ENCODE measurements at places on chromosomes 3 and 15.
A peak's percentile ranks its signal among the peaks of the same experiment; 100 is the strongest.

DNA sequence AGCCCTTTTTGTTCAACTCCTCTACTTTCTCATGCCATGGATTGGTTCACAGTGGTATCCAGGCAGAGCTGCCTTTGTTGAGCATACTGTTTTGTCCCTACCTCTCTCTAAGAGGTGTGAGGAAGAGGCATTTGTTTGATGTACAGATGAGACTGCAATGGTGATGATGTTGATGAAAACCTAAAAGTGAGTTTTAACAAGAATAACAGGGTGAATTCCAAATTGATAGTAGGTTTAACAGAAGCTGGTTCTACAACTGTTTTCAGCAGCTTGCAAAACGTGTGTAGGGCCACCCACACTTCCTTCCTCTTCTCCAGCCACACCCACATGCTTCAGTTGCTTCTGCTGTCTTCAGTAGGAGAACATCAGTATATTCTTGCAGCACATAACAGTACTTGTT lies 10.2 kb downstream of the SNRK start:
- DNase-seq, result peak; percentile 74

DNA sequence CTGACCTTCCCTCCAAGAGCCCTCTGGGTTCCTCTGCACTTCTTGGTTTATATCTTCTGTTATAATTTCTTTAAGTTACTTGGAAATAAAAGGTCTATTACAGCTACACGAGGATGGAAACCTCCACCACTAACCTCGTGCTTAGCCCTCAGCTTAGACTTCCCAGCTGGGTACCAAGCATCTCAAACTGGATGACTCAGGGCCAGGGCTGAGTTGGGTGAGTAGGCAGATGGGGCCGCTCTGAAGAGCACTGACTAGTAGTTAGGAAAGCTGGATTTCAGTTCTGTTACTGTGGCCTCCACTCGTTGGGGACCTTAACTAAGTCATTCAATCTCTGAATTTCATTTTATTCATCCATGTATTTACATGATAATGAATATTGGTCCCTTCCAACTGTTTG lies 1036.6 kb downstream of the IGSF11 start:
- DNase-seq, result no peak

DNA sequence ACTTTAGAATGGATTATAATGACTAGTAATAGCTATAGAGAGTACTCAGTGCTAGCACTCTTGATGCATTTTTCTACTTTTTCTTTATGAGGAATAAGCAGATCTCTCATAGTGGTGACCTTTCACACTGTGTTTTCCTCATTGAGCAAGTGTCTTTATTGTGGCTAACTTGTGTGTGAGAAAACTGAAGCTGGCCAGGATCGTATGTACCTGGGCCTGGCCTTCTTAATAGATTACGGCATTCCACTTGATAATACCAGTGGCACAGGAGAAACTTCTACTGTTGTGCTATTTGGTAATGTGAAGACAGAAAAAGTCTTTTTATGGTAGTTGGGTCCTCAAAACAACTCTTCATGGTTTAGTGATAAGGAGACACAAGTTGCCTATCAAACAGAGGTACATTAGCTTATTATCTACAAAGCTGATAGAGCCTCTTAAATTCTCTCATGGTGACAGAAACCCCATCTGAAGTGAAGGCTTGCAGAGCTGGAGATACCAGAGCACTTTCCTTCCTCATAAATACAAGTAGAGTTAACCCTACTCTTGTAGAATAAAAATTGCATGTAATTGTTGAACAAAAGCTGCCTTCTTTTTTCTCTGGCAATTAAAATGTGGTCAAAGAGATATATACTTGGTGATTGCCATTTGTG lies 64.6 kb downstream of the LYSMD4 start:
- DNase-seq, result no peak

DNA sequence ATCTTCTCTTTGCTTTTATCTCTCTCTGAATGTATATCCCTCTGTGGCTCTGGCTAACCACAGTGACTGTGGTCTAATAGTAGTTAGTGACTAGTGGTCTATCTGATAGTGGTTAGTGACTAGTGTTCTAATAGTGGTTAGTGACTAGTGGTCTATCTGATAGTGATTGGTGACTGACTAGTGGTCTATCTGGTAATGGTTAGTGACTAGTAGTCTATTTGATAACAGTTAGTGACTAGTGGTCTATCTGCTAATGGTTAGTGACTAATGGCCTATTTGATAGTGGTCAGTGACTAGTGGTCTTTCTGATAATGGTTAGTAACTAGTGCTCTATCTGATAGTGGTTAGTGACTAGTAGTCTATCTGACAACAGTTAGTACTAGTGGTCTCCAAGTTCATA lies 110.5 kb downstream of the MDFIC2 start:
- DNase-seq, result no peak

- DNase-seq, result no peak
Observed at GRCh38 chr15:25735550-25736384, 127.4 kb downstream of the ATP10A start.

GRCh38 chr3:11186771-11187191 lies 32.5 kb downstream of the HRH1 start:
- no peak for DNase-seq

DNA sequence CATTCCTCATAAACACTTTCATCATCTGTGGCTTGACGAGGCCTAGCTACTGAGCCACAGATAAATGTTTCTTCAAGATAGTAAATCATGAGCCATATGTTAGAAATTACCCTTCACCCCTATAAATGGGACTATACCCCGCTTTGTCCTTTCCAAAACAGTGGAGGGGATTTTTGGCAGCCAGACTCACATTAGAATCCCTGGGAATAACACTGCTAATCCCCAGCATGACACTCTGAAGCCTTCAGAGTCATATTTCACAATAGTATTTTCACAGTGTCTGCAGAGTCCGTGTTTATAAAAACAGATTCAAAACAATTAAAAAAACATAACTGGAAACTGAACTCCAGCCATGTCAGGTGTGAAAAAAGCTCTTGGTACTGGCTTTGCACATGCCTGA lies 271.6 kb downstream of the ERC2 start:
- no peak for DNase-seq

DNA sequence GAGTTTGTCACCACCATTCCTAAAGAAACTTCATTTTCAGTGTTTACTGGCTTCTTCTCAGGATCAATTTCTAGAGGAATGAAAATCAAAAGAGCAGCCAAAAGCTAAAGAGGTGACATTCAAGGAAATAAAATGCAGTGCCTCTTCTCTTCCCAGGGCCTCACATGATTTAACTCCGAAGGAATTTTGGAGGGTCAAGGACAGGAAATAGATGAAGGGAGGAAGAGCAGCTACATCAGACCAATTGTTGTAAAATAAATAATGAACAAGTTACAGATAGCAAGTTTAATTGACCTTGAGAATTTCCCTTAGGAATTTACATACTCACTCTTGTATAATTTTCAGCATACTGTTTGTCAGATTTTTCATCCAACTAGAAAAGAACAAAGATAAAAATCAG lies 78.1 kb downstream of the LRRFIP2 start:
- DNase-seq, result no peak

- no peak for DNase-seq
Observed at GRCh38 chr3:61450866-61451265, 110.5 kb upstream of the PTPRG start.

- DNase-seq, result no peak
Observed at GRCh38 chr3:115469649-115470048, 153.7 kb upstream of the GAP43 start.

- DNase-seq, result no peak
Observed at GRCh38 chr15:69644876-69645275, 192.3 kb downstream of the RPLP1 start.

GRCh38 chr3:10015461-10015904 lies 10.8 kb upstream of the FANCD2 start:
- no peak for DNase-seq
